ENCODE measurements at places on chromosomes 6 and 20. TPM values are rescaled to one million over a fixed set of nuclear protein-coding genes. Genes with fewer than 3 reads are reported as not detected.

Gene DZANK1
- total RNA-seq: 3.0 TPM

Gene PCMTD2
- 45.7 TPM for total RNA-seq

Gene ANKEF1
- 1.8 TPM for total RNA-seq

Gene SLC22A7
- not detected for total RNA-seq

Gene SDCBP2
- total RNA-seq: 5.5 TPM

Gene GPX5
- total RNA-seq: not detected

- no peak for DNase-seq
Observed at GRCh38 chr6:11616200-11616611, 78.7 kb downstream of the TMEM170B start.

GRCh38 chr6:118743746-118744145, 92.4 kb upstream of the CEP85L start:
- DNase-seq: no peak

GRCh38 chr6:6676910-6677441, 88.5 kb downstream of the LY86 start:
- peak; percentile 91 for DNase-seq

- no peak for DNase-seq
Observed at GRCh38 chr6:129708496-129709195, 1.3 kb downstream of the ARHGAP18 start.

- DNase-seq: no peak
Observed at GRCh38 chr20:40587038-40587437, 102.0 kb downstream of the MAFB start.

DNA sequence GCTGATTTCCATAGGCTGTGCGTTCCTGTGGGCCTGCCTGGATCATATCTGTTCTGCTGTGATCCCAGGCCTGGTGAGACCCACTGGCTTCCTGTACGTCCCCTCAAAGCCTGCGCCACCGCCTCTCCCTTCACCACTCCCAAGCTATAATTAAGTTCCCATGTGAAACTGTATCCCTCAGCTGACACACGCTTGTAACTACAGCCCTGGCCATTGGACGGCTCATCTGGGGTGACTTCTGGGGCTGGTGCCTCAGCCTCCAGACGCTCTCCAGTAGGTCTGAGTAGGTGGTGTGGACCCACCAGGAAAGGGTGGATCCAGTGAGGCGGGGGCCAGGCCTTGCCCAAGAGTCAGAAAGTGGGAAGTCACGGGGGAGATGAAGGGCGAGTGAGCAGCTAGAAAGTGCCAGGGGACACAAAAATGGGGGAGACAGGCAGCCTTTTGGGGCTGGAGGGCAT, 21.0 kb downstream of the PPARD start:
- DNase-seq: no peak

GRCh38 chr20:44609516-44610312, 27.3 kb downstream of the PKIG start:
- peak; percentile 91 for DNase-seq

DNA sequence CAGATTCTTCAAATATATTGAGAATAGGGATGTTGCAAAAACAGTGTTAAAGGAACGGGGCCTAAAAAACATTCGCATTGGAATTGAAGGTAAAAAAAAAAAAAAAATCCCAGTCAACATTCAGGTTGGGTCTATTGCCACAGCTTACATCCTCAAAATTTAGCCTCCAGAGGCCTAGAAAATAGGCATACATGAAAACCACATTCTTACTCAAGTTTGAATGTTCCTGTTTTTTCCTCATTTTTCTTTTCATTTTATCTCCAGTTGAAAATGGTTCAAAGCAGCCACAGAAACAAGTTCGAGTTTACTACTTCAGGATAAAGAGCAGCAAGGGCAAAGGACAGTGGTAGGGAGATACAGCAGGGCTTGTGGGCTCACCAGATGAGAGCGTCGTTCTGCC, 41.9 kb downstream of the KCTD20 start:
- DNase-seq: no peak

DNA sequence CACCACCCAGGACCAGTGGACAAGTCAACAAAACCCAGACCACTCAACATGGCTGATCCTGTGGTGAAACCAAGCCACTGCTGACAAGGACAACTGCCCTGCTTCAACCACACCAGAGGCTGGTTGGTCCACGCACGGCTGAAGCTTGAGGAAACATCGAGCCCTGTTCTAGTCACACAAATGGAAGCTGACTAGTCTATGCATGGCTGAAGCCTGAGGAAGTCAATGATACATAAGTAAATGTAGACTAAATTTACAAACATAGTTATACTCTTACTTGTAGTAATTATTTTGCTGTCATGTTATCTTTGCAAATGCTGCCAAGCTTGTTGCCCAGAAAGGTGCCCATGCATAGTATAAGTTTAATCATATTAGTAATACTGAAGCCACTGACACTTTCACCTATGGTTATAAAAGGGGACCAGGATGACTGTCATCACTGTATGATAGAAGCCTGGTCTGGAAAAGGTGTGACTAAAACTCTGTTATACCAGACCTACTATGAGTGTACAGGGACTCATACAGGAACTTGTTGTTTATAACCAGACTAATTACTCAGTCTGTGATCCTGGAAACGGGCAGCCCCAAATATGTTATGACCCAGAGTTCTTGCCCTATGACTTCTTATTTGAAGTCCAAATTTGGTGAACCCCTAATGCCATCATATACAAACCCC, 5.6 kb downstream of the IL22RA2 start:
- DNase-seq: no peak

DNA sequence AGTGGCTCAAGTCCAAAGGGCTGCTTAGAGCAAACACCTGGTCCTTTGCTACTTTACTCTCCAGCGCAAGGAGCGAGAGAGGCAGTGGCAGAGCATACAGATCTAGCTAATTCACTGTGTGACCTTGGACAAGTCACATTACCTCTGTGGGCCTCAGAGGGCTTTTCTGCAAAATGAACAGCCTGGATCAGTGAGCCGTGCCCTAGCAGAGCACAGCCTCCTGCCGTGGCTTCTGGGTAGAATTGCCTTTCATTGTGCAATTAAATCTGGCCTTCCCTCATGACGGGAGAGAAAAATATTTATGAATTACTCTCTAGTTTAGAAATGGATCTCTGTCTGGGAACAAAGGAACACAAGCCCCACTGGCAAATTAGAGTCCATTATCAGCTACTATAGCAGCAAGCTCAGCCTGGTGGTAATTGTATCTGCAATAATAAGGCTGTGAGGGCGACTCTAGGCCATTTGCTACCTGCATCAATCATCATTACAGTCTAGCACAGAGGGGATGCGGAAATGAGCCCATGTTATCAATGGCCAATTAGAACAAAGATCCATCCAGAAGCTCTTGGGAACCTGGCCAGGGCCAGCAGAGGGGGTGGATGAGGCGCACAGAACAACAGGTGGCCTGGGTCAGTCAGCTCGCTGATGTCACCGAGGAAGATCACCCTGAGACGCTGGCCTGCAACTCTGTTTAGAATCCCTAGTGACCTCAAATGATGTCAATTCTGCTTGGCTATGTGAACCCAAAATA, 114.2 kb upstream of the LY86 start:
- no peak for DNase-seq

DNA sequence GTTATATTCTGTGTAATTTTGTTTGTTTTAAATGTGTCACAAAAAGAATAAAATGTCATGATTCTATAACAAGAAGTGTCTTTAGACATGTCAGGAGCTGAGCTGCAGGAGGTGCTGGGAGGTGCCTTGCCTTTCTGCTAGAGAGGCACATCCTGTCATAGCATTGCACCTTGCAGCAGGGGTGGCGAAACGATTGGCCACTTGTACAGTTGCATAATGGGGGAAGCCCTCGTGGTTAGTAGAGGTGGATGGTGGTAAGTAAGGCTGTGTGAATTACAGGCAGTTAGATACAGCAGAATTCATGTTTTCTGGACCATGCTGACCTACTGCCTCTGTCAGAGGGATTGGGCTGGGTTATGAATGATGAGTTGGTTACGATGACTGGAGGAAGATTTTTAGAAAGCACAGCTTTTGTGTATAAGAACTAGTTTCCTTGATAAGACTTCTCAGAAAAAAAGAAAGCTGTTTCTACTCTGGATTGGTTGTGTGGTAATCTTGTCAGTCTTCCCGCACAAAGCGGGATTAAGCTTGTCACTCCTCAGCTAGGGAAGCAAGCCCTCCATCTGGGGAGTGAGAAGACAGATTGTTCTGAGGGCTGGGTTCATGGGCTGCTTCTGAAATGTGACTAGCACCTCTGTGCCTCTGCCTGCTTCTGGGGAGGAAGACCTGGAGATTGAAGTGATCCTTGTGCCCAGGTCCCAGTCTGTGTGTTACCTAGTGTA, 74.9 kb downstream of the FOXO3 start:
- no peak for DNase-seq

DNA sequence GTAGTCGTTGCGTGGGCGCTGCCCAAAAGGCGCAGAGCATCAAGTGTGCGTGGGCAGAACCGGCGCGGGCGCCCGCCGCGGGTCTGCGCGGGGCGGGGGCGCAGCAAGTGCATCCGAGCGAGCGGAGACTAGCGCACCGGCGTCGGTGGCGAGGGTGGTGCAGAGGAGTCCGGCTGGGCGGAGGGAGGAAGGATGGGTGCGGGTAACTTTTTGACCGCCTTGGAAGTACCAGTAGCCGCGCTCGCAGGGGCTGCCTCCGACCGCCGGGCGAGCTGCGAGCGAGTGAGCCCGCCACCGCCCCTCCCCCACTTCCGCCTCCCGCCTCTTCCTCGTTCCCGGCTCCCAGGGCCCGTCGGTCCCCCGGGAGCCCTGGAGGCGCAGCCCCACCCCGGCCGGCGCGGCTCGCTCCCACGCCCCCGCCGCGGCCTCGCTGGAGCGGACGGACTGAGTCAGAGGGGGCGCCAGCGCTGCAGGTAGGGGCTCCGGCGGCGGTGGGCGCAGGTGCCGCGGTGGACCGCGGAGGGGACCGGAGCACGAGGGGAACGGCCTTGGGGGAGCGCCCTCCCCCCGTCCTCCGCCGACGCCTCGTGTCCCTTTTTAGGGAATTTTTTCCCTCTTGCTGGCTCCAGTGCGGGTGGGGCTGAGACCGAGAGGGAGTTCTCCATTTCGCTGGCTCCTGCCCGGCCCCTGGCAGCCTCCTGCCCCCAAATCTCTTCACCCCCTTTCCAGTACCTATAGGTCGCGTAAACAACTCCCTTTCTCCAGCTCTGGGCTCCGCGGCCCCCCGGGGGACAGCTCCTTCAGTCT, 1.6 kb upstream of the DBNDD2 start:
- peak; percentile 35 for DNase-seq

GRCh38 chr6:78999737-79000136, 78.3 kb downstream of the PHIP start:
- DNase-seq: no peak

DNA sequence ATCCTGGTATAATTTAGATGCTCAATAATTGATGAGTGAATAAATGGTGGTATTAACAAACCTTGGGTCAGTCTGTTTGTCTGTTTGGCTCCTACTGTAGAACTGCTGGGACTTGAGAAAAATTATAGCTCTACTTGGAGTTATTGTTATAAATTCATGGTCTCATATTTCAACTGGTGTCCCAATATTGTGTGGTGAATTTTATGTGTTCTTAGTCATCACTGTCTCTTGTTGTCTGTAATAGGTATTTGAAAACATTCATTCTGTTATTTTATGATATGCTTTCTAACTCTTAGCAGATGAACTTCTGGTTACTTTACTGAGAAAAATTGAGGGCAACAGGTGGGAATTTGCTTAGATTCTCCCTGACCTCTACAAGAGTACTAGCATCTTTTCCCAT, 221.4 kb downstream of the CDKAL1 start:
- no peak for DNase-seq

GRCh38 chr6:17385660-17386059, 7.7 kb upstream of the CAP2 start:
- no peak for DNase-seq

DNA sequence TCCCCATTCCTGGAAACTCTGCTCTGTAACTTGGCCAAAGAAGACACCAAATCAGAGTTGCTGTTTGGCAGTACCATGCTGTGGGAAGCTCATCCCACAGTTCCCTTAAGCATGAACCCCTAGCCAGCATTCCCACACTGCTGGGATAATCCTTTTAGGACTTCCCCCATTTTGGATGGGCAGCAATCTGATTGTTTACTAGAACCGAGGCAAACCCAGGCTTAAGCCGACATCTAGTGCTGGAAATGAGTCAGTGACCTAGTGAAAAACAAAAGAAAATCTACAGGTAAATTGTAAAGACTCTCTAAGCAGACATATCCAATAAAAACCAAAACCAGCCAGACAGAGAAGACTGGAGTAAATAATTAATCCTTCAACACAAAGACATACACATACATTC, 5.2 kb downstream of the DNAH8 start:
- peak; percentile 49 for DNase-seq

DNA sequence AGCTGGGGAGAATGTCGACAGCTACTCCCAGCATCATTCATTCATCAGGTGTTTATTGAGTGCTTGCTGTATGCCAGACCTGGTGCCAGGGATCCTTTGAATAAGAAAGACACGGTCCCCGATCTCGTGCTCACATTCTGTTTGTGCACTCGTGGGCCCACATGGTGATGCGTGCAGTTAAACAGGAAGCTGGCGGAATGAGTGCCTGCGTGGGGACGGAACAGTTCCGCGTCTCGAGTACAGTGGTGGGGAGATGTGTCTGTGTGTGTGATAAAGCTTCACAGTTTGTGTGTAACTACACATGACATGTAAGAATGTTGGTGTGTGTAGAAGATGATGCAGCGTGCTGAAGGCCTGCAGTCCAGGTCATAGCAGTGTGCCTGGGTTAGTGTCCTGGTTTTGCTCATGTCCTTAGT, 6.5 kb downstream of the RBM38 start:
- no peak for DNase-seq

DNA sequence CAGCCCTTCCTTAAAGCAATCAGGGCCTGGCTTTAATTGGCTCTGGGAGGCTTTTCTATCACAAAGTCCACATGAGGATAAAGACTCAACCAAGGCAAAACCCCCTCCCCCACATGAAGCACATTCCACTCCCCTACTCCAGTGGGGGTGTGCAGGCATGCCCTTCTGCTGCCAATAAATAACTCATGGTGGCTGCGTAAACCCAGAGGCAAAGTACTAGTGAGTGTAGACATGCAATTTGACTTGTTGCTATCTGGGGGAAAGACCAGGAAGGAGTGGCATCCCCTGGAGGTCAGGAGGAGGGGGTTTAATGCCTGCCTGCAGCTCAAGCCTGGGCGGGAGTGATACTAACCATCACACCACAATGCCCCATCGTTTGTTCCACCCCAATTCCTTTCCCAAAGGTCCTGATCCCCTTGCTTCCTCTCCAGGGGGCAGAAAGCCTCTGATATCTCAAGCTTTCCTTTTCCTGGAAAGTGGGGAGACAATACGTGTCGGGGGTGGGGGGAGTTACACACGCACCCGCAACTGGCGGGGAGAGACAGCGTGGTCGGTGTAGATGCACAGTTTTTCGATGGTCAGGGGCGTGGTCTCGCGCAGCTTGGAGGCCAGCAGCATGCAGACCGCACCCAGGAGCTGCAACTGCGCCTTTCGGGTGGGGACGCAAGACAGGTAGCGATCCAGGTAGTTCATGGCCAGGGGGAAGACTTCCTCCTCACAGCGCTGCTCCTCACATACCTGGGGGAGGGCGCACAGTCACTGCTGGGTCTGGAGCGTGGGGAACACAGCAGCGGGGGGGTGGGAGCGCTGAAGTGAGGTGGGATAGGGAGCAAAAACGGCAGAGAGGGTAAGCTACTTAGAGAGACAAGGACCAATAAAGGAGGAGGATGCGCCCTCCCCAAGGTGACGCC, 1.5 kb downstream of the CCND3 start:
- DNase-seq: no peak
